ENCODE measurements at places on chromosomes 4 and X.

GRCh38 chr4:138162259-138162658, 79.9 kb downstream of the SLC7A11 start:
- no peak for DNase-seq

- no peak for DNase-seq
These were observed 191.0 kb upstream of the ARX start for GRCh38 chrX:25206778-25207177.

DNA sequence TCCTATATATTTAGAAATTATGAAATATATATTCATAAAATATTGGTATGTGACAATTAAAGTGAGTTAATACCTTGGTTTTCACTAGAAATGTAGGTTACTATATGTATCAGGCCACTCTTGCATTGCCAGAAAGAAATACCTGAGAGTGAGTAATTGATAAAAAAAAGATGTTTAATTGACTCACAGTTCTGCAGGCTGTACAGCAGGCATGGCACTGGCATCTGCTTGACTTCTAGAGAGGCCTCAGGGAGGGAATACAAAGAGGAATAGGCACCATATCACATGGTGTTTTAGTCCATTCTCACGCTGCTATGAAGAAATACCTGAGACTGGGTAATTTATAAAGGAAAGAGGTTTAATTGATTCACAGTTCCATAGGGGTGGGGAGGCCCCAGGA, 1560.6 kb downstream of the STIM2 start:
- no peak for DNase-seq

DNA sequence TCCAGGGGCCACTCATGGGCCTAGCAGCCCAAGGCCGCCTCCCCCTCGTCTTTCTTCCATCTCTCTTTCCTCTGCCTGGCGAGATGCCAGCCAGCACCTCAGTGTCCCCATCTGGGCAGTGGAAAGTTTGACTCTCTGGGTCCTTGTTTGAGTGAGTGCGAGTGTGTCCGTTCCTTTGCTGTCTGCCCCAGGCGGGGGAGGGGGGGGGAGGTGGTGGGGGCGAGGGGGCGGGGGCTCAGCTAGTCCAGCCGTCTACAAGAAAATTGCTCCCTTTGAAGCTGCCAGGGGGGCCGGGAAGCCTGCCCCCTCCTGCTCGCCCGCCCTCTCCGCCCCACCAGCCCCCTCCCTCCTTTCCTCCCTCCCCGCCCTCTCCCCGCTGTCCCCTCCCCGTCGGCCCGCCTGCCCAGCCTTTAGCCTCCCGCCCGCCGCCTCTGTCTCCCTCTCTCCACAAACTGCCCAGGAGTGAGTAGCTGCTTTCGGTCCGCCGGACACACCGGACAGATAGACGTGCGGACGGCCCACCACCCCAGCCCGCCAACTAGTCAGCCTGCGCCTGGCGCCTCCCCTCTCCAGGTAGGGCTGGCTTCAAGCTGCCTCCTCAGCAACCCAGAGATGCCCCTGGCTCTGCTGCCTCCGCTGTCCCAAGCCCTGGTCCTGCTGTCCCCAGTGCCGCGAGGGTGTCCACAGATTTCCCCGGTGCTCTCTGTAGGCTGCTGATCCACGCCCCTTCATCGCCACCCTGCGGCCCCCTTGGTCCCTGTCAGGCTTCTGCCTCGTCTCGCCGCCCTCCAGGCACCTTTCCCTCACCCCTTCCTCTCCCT, at the start of gene BGN:
Gene BGN (plus strand): TSS at position 440 of the 821 bp plus-strand sequence. CDS start 9,652 bp downstream, outside the sequence.
- no peak for DNase-seq

DNA sequence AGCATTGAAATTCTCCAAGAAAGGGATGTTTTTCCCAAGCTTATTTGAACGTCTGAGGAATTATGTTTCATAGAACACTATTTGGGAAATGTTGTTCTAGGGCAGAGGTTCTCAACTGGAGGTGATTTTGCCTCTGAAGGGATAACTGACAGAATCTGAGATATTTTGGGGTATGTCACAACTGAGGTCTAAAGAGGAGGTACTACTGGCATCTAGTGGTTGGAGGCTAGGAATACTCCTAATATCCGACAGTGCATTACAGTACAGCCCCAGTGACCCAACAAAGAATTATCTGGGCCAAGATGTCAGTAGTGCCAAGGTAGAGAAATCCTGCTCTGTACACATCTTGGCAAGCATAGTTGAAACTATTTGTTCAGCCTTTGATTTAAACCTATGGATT, 6.4 kb downstream of the HSPA4L start:
- no peak for DNase-seq

GRCh38 chr4:142473960-142474338, 372.2 kb downstream of the INPP4B start:
- DNase-seq, result no peak

DNA sequence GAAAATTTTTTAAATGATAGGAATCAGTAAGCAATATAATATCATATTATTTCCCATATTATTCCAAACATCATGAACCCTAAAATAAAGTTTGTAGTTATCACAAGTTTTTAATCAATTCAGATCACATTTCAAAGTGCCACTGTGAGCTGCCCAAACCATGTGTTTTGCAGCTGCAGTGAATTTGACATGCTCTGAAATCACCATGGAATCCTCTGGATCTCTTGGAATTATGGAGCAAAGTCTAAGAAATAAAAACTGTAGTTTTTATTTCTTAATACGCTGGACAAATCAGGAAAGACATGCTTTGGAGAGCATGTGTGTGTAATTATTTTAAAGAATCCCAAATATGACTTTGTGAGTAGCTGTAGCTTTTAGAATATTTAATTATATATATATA, 262.7 kb downstream of the ANKRD50 start:
- no peak for DNase-seq
